ENCODE measurements at places on chromosomes 6 and 20.

DNA sequence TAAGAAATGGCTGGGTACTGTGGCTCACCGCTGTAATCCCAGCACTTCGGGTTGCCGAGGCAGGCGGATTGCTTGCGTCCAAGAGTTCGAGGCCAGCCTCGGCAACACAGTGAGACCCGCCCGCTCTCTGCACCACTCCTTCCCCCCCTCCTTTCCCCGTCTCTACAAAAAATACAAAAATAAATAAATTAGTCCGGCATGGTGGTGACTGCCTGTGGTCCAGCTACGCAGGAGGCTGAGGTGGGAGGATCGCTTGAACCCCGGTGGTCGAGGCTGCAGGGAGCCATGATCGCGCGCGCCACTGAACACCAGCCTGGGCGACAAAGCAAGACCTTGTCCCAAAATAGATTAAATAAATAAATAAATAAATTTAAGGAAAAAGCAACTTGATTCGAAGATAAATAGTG, 448 bp upstream of the RNF114 start:
- no peak for DNase-seq

DNA sequence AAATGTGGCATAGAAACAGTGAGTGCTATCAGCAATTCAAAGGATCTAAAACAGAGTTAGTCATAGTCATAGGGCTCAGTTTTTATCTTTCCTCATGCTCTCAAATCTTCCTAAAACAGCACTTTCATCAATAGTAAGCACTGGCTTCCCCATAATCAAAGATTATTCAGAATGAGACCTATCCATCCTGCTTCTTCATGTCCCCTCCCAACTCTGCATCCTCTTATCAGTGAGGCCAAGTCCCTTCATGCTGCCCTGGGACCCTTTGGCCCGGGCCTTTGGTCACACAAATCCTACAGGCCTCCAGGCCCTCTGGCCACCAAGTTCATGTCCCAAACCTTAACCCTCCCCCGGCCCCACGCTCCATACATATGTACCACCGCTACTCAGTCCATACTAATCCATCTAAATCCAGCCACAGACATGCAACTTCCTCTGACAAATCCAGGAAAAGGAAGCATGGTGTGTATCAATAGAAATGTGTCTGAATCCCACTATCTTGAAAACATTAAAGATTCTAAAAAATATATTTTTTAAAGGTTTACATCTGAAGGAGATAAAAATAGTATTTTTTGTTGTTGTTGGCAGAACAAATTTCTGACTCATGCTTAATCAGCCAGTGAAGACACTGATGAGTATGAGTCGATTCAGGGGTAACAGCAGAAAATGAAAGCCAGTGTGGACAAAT, 143.5 kb downstream of the PDE7B start:
- no peak for DNase-seq

DNA sequence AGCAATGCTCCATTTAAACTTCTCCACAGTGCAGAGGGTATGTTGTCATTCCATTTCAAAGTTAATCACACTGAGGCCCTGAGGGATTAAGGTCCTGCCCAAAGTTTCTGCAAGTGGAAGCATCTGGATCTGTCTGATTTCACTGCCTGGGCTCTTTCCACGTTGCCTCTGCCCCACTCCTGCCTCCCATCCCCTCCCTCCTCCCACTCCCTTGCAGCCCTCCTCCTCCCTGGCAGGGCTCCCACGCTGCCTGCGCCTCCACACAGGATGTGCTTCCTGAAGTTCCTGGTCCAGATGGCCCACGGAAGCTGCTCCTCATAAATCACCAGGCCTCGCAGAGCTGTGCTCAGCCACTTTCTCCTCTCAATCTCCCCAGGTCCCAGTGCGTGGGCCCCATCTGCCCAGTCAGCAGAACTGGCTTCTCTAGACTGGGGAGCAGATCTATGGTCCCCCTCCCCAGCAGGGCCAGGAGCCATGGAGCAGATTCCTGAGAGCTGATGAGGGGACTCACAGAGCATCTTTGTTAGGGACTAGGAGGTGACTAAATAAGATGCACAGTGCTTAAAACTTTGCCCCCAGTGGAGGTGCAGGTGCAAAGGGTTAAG, 65.4 kb upstream of the MAFB start:
- DNase-seq, result no peak

- DNase-seq, result no peak
Measured at GRCh38 chr6:17884498-17885478, 102.6 kb downstream of the KIF13A start.

GRCh38 chr6:18087396-18088165, 34.9 kb downstream of the NHLRC1 start:
- DNase-seq, result no peak

GRCh38 chr20:62634330-62634967, 7.9 kb upstream of the SLCO4A1 start:
- DNase-seq, result no peak

GRCh38 chr6:163355426-163355991, 59.0 kb upstream of the QKI start:
- no peak for DNase-seq

GRCh38 chr6:159170999-159171712, 2.0 kb downstream of the FNDC1 start:
- DNase-seq, result no peak

DNA sequence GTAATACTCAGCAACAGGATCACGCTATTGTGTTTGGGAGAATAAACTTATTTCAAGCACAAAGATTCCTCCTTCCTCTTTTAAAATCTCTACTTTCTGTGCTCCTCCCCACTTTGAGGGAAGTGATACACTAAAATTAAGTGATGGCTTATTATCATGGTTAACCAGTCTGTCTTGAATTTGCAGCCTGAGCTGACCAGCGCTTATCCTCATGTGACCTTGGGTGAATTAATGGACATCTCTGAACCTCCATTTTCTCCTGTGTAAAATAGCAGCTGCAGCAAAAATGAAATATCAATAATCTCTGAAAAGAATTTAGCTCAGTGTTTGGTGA, 222.6 kb downstream of the BCAS1 start:
- DNase-seq, result no peak

GRCh38 chr6:21190701-21191100, 402.9 kb upstream of the SOX4 start:
- no peak for DNase-seq

DNA sequence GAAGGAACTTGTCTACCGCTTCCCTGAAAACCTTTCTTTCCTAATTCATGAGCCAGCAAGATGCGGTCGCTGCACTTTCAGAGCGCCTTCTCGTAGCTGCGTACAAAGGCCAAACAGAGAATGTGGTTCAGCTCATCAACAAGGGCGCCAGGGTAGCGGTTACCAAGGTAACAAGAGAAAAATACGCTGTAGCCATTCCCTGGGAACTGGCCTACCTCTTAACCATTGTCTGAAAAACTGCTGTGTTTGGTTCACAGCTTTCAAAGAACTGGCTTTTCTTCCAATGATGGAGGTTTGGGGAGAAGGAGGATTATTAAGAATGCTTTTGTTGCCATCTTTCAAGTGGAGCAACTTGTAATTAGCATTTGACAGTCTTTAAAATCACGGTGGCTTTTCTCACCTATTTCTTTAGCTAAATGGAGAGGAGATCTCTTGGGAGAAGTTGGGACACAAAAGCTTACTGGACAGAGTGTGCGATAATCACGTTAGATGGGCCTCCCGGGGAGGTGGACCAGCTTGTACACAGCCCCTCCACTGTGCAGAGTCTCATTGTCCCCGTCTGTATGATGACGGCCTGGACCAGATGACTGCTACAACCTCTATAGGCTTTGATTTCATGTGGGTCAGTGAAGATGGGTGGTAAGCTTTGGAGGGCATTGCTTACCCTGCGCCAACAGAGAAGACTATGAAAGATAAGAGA, 71.5 kb downstream of the LYRM2 start:
- no peak for DNase-seq

DNA sequence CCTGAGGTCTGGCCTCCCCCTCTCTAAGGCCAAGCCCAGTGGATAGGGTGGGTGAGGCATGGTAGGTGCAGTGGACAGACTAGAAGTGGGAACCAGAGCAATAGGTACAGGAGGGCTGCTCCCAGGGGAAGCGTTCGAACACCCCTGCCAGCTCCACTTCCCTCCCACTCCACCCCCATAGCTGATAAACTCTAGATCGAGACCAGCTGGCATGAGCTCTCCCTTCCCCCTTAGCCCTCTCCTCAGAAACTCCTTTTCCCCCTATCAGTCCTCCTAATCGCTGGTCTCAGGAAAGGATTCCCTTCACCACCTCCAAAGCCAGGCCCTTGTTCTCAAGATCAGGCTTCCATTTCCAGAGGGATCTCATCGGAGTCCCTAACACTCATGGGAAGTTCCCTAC, 6.0 kb upstream of the FAM83C start:
- no peak for DNase-seq

DNA sequence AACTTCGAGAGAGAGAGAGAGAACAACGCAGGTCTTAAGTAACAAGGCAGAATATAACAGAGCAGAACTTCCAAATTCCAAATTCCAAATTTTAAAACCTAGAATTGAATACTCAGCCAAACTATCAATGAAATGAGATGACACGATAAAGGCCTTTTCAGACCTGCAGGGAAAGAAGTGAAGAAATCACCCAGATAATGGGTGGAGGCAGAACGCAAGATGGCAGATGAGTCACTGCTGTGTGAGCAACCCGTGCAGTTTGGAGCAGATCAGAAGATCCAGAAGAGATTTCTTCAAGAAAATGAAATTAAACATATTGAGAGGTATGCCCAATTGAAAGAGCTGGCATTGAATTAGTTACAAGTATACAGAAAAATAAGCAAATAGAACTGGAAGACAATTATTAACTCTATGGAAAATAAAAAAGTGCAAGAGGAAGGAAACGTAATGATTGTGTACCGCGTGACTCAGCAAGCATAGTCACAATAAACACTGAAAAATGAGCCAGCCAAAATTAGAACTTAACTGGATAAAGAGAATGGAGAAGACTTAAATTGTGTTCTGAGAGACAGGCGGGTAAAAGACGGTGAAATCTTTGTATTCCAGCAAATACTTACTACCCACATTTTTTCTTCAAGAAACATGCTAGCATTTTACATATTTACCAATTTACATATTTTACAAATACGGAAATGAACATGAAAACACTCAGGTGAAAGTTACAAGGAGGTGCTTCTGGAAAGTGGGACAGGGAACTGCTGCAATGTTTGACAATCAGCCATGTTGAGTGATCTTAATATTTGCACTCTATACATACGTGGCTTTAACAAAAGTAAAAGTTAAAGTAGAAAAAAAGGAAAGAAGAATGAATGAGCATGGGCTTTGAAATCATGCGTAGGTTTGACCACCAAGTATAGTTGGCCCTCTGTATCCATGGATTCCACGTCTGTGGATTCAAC, 87.9 kb upstream of the CDYL start:
- DNase-seq, result no peak

- DNase-seq, result no peak
Measured at GRCh38 chr6:168708526-168708925, 267.5 kb downstream of the SMOC2 start.

DNA sequence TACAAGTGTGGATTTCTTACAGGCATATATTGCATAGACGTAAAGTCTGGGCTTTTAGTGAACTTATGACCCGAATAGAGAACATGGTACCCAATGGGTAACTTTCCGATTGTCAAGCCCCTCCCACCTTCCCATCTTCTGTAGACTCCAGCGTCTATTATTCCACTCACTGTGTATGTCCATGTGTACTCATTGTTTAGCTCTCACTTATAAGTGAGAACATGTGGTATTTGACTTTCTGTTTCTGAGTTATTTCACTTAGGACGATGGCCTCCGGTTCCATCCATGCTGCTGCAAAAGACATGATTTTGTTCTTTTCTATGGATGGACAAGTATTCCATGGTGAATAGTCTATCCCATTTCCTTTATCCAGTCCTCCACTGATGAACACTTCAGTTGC, 306.4 kb downstream of the CD83 start:
- no peak for DNase-seq

- DNase-seq, result no peak
Measured at GRCh38 chr6:151181706-151182363, 57.9 kb upstream of the AKAP12 start.

- no peak for DNase-seq
Measured at GRCh38 chr20:64261138-64261537, 5.6 kb downstream of the PCMTD2 start.

DNA sequence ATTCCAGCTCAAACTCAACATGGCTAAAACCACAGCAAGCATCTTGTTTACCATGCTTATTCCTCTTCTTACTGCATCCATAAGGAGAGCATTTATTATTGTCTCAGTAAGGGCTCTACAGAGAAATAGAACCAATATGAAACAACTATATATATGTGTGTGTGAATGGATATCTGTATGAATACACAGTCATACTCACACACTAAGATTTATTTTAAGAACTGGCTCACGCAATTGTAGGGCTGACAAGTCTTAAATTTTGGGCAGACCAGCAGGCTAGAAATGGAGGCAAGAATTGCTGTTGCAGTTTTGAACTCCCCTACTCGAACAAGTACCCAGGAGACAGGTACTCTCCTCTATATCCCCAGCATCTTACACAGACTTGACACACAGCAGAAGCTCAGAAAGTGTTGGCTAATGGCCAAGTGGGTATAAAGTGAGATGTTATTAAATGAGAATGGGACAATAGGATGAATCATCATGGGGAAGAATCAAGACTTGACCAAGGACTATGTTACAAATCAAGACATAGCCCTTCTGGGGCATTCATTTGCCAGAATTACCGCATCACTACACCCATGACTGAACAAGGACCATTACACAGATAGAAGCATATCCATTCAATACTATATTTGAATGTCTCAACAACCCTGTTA, 13.0 kb downstream of the ZHX3 start:
- DNase-seq, result no peak

- no peak for DNase-seq
Measured at GRCh38 chr6:52639493-52639892, 31.4 kb upstream of the TMEM14A start.

GRCh38 chr20:10639737-10640556, 33.9 kb downstream of the JAG1 start:
- DNase-seq, result no peak

- no peak for DNase-seq
Measured at GRCh38 chr20:25015986-25016385, 23.4 kb upstream of the APMAP start.

DNA sequence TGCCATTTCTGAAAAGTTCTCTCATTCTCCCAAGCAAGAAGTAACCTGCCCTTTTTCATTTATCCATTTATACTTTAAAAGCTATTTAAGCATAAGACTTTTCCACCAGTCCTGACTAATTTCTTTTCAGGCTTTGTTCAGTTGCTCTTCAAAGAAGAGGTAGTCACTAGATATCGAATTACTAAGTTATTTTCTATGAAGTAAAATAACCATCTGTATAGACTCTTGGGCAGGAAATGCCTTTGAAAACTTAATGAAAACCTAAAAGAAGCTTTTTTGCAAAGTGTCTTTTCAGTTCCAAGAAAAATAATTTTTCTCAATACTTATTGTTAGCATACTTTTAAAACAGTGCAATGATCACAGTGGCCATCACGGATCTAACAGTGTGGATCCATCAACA, 31.3 kb upstream of the LAMP5 start:
- no peak for DNase-seq

- DNase-seq, result no peak
Measured at GRCh38 chr6:90151576-90152422, 144.8 kb downstream of the BACH2 start.

Measured in activated effector memory CD4-positive, alpha-beta T cell treated with Interleukin-2 at 50 U/mL for 16 hours (primary cell).